ENCODE measurements at places on chromosomes 6 and 20.

DNA sequence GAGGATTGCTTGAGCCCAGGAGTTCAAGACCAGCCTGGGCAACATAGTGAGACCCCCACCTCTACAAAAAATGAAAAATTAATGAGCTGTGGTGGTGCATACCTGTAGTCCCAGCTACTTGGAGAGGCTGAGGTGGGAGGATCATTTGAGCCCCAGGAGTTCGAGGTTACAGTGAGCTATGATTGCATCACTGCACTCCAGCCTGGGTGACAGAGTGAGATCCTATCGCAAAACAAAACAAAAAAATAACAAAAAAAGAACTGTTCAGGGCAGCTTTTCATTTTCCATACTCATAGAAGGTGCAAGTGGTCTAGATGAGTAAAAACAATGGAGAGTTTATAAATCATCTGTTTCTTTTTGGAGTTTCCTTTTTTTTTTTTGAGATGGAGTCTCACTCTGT lies 21.1 kb downstream of the AKAP7 start:
- no peak for DNase-seq

GRCh38 chr6:158387036-158387435 lies 74.8 kb downstream of the TULP4 start:
- no peak for DNase-seq

DNA sequence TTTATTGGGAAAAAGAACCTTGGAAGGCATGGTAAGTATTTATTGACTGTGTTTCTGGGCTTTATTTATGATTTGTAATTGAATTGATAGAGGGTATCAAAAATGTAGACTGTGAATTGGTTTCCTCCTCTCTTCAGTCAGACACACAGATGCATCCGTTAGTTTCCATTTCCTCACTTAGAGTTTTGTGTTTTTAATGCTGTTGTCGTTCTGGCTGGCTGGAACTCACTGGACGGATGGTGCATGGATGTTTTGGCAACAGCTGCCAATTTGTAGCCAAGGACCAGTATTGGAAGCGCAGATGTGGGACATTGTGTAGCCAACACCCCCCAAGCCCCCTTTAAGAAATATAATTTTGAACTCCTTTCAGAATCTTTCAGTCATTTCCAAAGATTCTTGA lies 134.5 kb downstream of the JARID2 start:
- no peak for DNase-seq

DNA sequence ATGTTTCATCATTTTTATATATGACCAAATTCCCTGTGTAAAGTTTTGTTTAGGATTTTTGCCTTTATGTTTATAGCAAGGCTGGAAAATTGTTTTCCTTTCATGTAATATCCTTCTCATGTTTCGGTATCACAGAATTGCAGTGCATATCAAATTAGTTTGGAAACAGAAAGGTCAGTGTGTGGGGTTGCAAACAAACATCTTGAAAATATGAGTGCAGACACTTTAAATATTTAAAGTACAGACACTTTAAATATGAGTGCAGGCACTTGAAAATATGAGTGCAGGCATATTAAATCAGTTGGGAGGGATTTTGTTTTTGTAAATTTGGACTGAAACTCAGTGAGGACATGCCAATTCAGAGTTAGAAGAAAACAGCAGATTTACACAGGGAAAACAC lies 6.5 kb downstream of the SLPI start:
- DNase-seq = no peak

DNA sequence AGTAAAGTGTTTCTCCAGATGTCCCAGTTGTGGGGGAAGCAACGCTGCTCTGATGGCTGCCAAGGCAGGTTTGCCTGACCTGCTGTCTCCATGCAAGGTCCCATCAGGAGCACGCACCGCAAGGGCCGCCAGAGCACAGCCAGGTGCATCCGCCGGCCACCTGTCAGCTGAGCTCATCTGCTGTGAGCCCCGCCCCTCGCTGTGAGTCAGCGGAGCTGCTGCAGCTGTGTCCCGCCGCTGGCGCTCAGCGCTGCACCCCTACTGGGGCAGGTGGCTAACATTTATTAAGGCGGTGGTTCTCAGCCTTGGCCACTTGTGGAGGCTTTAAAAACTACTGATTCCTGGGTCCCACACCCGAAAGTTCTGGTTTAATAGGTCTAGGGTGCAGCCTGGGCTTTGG lies 225.7 kb downstream of the UST start:
- DNase-seq = peak; percentile 64

GRCh38 chr6:163589387-163589786 lies 174.9 kb downstream of the QKI start:
- DNase-seq = no peak

DNA sequence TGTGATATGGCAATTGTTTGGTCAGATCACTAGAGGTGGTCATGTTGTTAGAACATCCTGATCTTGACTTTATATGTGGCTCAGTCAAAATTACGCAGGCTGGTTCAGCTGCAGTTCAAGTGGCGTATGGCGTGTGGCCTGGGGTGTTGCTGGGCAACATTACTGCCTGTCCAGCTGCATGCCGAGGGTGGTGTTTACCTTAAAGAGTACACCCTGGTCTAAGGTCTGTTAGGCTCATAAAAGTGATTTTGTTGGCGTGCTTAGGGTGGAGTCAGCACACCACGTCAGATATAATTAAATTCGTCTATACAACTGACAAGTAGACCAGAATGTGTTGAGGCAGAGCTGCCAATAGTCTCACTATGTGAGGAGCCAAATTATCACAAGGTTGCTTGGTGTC lies 55.6 kb upstream of the NEDD9 start:
- DNase-seq = no peak

DNA sequence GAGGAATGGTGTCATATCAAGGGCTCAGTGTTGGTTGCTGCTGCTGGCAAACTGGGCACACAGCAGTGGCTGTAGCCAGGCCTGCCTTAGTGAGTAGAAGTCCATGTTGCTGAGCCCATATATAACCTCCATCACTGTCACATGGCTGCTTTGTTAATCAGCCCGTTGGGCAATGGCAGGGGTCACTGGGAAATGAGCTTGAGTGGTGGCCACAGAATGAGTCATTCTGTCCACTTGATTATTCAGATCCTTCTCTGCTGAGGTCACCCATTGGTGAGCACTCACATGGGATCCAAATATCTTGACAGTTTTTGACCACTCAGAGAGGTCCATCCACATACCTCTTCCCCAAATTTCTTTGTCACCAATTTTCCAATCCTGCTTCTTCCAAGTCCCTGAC lies 898.9 kb upstream of the EYS start:
- no peak for DNase-seq

- peak; percentile 6 for DNase-seq
Measured at GRCh38 chr6:113856375-113856624, 845 bp upstream of the MARCKS start.

DNA sequence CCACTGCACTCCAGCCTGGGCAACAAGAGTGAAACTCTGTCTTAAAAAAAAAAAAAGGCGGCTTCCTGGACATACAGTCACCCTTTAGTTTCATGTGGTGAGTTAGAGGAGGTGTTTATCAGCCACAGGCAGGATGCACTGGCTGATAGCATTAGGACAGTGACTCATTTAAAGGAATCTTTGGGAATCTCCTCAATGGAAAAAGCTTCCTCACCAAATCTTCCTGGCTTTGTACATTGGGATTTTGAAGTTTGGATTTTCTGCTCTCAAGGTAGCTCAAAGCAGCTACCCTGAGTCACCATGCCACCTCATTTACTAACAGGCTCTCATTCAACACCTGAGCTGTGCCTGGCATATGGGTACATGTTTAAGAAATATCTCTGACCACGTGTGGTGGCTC lies 20.2 kb downstream of the PRPH2 start:
- DNase-seq = no peak

GRCh38 chr20:19964289-19965265 lies 52.6 kb upstream of the NAA20 start:
- no peak for DNase-seq

GRCh38 chr6:134266776-134267175 lies 51.1 kb downstream of the SGK1 start:
- DNase-seq = no peak

GRCh38 chr6:99761711-99762110 lies 155.1 kb downstream of the PRDM13 start:
- no peak for DNase-seq

- peak; percentile 61 for DNase-seq
Measured at GRCh38 chr20:20014659-20015058, 2.5 kb upstream of the NAA20 start.

GRCh38 chr20:14643146-14643545 lies 305.7 kb upstream of the FLRT3 start:
- no peak for DNase-seq

Data from activated naive CD4-positive, alpha-beta T cell treated with anti-CD3 and anti-CD28 coated beads for 36 hours (primary cell).